ENCODE measurements at places on chromosomes 7 and 10. TPM values are rescaled to one million over a fixed set of nuclear protein-coding genes. Genes with fewer than 3 reads are reported as not detected.

- DNase-seq: no peak
Observed at GRCh38 chr7:95238252-95238943, 85.9 kb downstream of the PON1 start.

DNA sequence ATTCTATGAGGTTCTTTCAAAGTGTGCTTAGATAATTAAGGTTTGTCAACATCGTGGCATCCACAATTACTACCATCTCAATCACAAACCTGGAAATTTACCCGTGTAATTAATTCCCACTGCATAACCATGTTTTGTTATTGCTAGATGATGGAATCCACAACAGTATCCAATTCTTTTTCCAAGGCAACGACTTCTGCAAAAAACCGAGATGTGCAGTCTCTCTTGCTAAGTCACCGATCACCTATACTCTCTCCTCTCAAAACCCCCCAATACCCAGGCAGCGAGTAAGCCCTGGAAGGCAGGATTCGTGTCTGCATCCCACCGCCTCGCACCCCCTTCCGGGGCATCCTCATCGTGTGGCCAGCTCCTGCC, 678 bp upstream of the EIF4H start:
- no peak for DNase-seq

Gene BAZ1B
- total RNA-seq: 30.1 TPM

DNA sequence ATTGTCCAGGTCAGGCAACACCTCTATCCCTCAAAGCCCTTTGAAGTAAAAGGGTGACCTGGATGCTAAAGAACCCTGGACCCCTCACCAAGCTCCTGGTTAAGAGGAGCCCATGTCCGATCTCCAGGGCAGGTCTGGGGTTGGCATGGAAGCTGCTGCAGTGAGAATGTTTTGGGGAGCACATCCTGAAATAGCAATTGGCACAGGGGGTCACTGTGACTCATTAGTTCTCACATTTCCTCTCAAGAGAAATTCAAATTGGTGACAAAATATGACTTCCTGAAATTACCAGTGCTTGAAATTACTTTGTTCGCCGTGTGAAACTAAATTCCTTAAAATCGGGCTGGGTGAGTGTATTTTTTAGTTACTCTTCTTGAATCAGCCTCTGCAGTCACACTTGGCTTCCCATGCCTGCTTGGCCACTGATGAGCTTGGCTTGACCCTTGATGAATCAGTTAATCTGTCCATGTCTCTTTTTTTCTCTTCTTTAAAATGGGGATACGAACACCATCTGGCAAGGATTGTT, 18.8 kb upstream of the ARHGAP22 start:
- DNase-seq: no peak

Gene NKX2-3
- total RNA-seq: not detected

Gene MINPP1
- 6.8 TPM for total RNA-seq

GRCh38 chr7:106568680-106569499, 92.1 kb downstream of the CCDC71L start:
- no peak for DNase-seq

DNA sequence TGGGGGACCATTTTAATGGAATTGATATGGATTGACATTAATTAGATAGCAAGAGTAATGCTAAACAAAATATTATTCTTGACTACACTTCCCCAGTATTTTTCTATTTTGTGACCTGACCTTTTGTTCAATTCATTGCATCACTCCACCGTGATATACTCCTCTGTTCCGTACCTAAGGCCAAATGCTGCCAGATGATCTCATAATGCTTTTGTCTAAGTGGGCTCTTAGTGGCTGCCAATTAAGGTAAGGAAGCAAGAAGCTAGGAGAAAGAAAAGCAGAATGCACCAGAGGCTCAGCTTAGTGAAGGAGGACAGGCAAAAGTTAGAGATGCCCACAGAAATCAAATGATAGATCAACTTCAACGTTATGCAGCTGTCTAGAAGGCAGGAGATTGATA, 36.4 kb downstream of the FEZF1 start:
- no peak for DNase-seq

Gene MYL10
- total RNA-seq: not detected

Gene POLL
- 19.9 TPM for total RNA-seq

- no peak for DNase-seq
Observed at GRCh38 chr10:131983780-131984179, 2.1 kb upstream of the BNIP3 start.

GRCh38 chr7:23129036-23129435, 23.5 kb downstream of the KLHL7 start:
- peak; percentile 41 for DNase-seq

DNA sequence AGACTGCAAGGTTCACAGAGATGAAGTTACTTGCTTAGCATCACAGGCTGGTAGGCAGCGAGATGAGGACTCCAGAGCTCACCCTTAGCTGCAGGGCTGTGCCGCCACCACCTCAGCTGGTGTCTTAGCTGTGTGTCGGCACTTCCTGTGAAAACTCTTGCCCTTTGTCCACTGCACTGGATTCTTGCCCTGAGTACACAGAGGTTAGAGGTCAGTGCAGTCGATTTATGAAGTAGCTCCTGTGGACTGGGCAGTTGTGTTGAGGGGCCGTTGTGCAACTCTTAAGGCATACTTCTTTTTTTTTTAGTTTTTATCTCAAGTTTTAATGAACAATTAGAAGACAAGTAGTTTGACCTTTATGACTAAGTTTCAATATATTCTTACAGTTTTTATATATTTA, 10.6 kb downstream of the NDUFB2 start:
- DNase-seq: no peak

Gene CHRM2
- 124 TPM for total RNA-seq

GRCh38 chr7:55335151-55335550, 30.0 kb upstream of the LANCL2 start:
- no peak for DNase-seq

DNA sequence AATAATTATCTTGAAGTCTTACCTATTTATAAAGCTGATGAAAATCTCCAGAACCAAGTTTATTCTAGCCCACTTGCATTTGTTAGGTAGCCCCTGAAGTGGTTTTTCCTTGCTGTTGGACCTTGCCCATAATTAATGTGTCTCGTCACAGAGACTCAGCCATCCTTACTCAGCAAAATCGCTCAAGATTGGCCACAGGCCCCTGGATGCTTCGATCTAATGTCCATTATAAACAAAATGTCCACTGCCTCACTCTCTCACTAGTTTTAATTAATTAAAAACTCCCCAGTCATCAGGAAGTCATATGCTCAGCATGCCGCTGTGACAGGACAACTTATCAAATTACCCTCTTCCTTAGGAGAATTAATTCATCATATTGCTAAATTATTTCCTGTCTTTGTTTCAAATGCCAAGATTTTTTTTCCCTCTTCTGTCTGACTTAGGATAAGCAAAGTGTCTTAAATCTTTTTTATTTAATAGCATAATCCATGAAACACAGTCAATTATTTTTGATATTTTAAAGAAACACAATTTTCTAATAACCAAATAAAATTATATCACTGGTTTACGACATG, 126.8 kb upstream of the PCLO start:
- no peak for DNase-seq

Gene SAP25
- total RNA-seq: not detected
